ENCODE measurements at places on chromosomes 4 and X. TPM values are rescaled to one million over a fixed set of nuclear protein-coding genes. Genes with fewer than 3 reads are reported as not detected.

DNA sequence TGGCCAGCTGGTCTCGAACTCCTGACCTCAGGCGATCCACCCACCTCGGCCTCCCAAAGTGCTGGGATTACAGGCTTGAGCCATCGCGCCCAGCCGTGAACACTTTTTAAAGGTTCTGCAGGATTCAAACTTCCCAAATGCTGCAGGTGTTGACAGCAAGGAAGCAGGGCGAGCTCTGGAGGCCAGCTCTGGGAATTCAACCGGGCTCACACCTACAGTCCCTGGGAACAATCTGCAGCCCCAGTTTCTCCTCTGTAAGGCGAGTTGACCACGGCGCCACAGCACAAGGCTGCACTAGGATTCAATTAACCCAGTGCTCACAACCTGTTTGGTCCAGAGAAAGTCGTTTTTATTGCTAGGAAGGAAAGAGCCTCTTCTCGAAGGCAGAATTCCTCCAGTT, 1.6 kb downstream of the MTNR1A start:
- no peak for DNase-seq

- DNase-seq = peak; percentile 78
Measured at GRCh38 chr4:1802151-1802715, 9.1 kb downstream of the FGFR3 start.

DNA sequence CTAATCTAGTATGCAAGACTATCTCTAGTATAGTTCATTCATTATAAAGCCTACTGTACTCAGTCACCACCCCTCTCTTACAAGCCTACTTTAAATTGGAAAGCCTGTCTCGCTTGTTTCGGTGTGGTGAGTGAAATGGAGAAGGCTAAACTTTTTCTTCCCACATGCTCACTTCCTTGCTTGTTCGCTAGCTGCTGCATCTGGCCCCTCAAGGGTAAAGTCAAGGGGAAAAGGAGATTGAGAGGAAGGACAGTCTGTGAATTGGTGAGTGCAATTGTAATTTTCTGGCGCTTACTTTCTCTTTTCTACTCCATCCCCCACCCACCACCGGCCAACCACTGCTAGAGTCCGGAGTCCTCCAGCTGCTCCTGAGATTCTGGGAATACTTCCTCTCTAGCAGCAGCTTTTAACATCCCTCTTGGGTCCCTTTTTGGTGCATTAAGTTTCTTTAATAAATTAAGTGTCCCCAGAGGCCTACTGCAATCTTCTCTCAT, 12.1 kb upstream of the ARAP2 start:
- no peak for DNase-seq

DNA sequence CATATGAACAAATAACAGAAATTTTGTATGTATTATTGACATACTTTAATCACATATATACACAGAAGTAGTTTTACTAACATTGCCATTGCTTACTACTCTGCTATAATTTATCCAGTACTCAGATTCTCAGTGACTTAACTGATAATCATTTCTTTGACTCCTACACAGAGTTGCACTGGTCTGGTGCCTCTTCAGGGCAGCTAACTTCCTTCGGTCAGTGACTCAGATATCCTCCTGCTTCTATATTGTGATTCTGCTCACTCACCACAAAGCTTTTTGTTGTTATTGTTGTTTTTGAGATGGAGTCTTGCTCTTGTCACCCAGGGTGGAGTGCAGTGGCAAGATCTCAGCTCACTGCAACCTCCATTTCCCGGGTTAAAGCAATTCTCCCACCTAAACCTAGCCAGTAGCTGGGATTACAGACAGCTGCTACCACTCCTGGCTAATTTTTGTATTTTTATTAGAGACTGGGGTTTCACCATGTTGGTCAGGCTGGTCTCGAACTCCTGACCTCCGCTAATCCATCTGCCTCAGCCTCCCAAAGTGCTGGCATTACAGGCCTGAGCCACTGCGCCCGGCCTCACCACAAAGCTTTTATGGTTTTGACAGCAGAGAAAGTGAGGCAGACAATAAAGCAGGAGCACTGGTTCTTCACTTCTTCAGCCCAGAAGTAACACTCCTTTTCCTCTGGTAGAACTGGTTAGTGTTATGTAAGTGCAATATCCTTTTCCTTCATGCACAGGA, 499.3 kb downstream of the EPHA5 start:
- no peak for DNase-seq

DNA sequence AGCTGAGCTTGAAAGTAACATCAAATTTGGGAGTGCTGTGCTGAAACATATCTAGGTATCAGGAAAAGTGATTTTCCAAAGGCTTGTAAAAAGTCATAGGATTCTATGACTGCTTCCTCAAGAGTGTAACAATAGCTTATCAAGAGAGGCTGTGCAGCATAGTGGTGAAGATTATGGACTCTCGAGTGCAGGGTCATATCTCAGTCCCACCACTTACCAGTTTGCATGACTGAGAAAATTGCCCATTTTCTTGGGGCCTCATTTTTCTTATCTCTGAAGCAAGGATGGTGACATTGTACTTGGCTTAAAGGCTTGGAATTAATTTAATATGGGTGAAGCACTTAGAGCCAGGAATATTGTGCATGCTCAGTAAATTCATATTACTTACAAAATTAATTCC, 57.2 kb downstream of the AFF1 start:
- no peak for DNase-seq

GRCh38 chr4:184957446-184958115, 60.7 kb upstream of the HELT start:
- DNase-seq = no peak

Gene CYLC1
- polyA plus RNA-seq = not detected

Gene GRIA3
- not detected for polyA plus RNA-seq

Gene BLTP1
- polyA plus RNA-seq = 4.4 TPM

Gene ITGB1BP2
- polyA plus RNA-seq = 1.2 TPM

Data from sigmoid colon (tissue), 7 donors.